ENCODE measurements at places on chromosomes 16 and 17.

GRCh38 chr16:89034573-89034961 is 57.6 kb upstream of the CBFA2T3 start:
- no peak for DNase-seq

DNA sequence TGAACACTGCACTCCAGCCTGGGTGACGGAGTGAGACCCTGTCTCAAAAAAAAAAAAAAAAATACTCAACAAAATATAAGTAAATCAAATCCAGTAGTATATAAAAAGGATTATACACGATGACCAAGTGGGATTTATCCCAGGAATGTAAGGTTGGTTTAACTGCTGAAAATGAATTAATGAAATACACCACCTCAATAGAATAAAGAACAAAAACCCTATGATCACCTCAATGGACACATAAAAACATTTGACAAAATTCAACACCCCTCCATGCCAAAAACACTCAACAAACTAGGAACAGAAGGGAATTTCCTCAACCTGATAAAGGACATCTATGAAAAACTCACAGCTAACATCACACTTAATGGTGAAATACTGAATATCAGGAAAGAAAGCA is 6.6 kb downstream of the MIS12 start:
- DNase-seq: no peak

DNA sequence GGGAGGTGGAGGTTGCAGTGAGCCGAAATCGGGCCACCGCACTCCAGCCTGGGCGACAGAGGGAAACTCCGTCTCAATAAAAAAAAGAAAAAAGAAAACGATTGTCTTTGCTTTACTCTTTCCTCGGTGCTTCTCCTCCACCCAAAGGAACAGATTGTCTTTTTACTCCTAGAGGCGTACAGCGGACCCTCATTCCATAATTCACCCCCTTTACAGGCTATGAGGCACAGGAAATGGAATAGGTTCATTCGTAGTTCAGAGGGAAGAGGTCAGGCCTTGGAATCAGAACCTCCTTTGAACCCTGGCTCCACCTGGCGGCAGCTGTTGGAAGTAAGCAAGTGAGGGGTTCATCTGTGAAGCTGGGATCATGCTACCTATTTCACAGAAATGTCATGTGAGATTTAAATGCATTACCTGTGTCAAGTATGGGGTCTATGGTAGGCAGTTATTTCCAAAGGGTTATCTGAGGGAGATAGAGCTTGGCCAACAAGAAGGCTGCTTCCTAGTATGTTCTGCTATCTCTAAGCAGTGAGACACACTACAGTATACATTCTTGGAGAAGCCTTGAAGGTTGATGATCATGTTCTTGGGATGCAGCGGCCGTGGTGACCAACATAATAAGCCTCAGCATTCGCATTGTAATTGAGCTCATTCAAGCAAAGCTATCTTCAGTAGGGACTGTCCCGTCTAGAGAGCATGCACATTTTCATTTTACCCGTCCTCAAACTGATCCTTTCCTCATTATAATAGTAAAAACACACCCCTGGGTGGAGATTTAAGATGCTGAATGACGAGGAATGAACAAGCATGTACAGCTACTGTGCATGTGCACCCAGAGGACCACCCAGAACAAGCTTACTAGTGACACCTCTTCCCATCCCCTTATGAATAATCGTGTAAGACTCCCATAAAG is 18.7 kb upstream of the ZNF689 start:
- peak; percentile 94 for DNase-seq

DNA sequence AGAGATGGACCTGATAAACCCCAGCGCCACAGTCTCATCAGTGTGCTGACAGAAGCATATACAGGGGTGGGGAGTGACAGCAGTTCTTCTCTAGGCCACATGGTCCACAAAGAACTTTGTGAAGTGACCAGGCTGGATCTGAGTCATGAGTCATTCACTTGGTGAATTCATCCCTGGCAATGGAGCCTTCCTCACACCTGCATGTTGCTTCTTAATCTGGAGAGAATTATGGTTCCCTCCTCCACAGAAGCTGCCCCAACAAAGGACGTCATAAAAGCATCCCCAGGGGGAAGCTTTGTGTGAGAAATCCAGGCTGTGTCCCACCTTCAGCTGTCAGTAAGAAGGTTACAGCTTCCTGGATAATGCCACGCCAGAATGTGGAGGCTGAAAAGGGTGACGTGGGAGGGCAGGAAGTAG is 215.6 kb upstream of the MAF start:
- DNase-seq: no peak

DNA sequence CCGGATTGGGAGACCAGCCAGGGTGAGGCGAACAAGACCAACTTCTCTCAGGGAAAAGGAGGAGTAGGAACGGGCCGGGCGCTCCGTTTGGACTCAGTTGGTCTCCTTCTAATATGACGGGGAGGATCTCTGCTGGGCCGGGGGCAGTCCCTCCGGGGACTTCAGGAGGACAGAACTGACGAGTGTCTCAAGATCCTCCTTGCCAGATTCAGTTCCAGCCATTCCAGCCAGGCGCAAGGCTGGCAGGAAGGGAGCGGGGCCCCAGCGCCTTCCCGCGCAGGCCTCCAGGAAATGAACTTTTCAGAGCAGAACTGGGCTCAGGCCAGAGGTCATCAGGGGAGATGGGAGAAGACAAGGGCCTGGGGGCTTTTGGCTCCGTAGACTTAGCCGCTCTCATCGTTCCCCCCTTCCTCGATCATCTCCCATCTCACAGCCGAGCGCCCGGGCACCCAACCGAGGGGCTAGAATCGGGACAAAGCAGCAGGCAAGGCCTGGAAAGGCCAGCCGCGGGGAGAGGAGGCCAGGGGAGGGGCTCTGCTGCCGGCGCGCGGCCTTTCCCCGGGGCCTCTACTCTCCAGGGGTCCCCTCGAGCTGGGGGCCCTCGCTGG is 1.6 kb downstream of the ZNF423 start:
- DNase-seq: no peak

DNA sequence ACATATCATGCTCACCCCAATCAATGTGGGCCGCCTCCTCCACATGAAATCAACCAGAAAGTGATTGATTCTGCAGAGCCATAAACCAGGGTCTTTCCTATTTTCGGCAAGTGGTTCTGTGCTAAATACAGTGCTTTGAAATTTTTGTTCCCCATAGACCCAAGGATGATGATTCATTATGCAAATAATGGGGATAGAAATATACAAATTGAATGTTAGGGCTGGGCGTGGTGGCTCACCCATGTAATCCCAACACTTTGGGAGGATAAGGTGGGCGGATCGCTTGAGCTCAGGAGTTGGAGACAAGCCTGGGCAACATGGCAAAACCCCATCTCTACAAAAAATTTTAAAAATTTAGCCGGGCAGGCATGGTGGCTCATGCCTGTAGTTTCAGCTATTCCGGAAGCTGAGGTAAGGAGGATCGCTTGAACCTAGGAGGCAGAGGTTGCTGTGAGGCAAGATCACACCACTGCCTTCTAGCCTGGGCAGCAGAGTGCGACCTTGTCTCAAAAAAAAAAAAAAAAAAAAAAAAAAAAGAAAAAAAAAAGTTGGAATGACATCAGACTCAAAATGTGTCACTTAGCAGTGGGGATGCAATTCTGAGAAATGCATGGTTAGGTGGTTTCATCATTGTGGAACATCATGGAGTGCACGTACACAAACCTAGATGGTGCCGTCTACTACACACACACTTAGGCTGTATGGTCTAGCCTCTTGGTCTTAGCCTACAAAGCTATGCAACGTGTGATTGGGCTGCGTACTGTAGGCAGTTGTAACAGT is 581.7 kb downstream of the MAF start:
- DNase-seq: no peak

DNA sequence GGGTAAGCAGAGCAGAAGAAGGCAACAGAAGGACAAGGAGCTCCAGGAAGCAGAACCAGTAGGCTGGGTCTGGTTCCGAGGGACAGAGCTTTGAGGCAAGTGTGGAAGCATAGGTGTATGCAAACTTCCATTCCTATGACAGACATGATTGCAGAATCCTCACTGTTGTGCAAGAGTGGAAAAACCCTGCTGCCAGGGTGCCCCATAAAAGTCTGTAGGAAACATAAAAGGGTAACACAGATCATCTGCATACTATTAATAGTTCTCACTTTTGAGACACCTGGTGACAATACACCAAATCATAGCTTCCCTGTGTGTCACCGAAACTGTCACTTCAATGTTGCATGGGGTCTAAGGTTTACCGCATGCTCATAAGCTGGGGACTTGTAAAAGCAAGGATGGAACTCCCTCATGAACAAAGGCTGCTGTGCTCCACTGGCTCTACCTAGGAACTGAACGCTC is 39.7 kb downstream of the ARHGAP17 start:
- no peak for DNase-seq

- no peak for DNase-seq
Observed at GRCh38 chr16:1920727-1921171, 2.5 kb upstream of the HS3ST6 start.

DNA sequence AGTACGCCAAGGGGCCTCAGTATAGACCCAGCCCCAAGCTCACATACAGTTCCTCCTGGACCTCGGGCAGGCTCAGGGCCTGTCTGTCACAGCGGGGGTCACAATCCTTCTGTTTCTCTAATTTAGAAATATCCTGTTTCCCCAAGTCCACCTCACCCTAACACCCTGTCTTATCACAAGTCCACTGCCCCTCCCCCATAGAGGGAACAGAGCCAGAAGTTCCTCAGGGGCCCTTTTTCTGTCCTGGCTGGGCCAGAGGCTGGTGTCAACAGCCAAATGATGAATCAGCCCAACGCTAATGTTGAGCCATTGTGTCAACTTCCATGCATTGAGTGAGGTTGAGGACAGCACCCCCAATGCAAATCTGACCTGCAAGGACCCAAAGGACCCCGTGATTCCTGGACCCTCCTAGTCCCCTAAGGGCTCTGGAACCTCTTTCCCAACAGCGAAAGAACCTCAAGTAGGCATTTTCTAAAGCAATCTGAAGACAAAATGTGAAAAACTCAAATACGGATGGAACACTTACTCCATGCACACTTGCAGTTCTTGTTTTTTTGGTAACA is 58.6 kb downstream of the PECAM1 start:
- no peak for DNase-seq

DNA sequence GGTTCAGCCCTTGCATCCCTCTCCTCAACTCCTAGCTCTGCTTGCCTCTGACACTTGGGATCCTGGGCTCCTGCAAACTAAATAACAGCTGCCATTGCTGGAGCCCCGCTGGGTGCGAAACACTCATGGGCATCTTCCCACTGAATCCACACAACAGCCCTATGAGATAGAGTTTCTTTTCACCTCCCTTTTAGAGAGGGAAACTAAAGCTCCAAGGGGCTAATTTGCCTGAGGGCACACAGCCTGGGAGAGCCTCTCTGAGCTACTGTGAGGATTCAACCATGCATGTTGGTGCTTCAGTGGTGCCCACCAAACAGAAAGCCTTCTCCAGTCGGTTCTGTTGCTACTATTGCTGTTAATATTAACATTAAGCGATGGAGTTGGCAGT is 4.0 kb downstream of the ACBD4 start:
- no peak for DNase-seq

GRCh38 chr16:9008601-9009260 is 45.0 kb upstream of the USP7 start:
- peak; percentile 58 for DNase-seq

- no peak for DNase-seq
Observed at GRCh38 chr16:52581530-52581929, 34.6 kb upstream of the TOX3 start.

Measured in activated T-cell treated with anti-CD3 and anti-CD28 coated beads for 4 hours (primary cell).